Esophagus muscularis mucosa (tissue), 4 donors: ENCODE measurements at places on chromosomes 6 and 20. TPM values are rescaled to one million over a fixed set of nuclear protein-coding genes. Genes with fewer than 3 reads are reported as not detected.

Gene CFAP206
- total RNA-seq: 0.26 TPM

Gene CYP21A2
- 0.33 TPM for total RNA-seq

DNA sequence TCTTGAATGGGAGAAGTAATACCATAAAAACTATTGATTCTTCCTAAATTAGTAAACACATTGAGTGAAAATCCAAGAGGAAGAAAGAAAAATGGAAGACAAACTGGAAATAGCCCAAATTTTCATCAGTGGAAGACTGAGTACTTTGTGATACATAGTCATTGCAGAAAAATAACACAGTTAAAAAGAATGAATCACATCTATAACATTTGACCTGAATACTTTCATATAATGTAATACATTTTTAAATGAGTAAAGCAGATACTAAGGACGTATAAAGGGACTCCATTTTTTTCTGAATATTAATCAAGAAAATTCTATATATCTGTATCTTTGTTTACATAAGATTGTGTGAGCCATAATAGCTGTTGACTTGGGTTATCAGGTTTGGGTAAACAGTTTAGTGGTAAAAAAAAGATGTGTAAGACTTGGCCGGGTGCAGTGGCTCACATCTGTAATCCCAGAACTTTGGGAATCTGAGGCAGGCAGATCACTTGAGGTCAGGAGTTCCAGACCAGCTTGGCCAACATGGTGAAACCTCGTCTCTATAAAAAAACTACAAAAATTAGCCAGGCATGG, 4.3 kb upstream of the SLC17A2 start:
- no peak overlapping the region for H3K27ac ChIP-seq
- no peaks in the 10 kb centered on the region for H3K4me1 ChIP-seq
- H3K4me3 ChIP-seq: no peak overlapping the region

Gene ESR1
- total RNA-seq: 1.8 TPM

DNA sequence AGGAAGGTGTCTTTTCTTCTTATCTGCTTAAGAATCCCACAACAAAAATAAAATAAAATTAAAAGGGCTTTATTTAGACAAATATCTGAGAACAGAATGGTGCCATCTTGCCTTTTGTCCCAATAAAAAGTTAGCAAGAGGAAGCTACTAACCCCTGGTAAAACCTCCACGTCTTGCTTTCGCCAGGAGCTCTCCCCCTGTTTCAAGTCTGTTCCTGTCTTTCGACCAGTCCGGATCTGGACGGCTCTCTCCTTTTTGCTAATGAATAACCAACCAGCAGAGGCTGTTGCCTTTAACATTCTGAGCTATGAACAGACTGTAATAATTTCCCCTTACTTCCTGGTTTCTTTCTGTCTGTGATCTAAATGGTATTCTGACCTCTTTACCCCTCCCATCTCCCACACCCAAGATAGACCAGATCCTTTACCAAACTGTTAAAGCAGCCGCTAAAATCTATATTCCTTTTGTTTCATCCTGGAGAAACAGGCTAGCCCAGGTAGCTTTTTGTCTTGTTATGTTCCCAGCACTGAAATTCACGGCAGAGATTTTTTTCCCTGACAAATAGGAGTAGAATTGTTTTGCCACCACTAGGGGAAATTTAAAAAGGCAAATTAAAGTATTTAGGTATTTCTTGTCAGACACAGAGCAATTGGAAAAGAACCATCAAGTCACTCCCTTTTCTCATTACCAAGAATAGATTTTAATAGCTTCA, at the start of gene FRK:
FRK (minus strand) TSS at position 320 of the 712 bp plus-strand sequence. CDS start 580 bp downstream, outside the sequence.
- peak within 1 kb of the TSS; percentile 11 for H3K27ac ChIP-seq
- peak within 1 kb of the TSS; percentile 42 for H3K4me3 ChIP-seq
- H3K27me3 ChIP-seq: no peaks in the 10 kb centered on the region
- no peaks in the 10 kb centered on the region for H3K36me3 ChIP-seq
- peaks cover 10% of the 10 kb centered on the region for H3K4me1 ChIP-seq

DNA sequence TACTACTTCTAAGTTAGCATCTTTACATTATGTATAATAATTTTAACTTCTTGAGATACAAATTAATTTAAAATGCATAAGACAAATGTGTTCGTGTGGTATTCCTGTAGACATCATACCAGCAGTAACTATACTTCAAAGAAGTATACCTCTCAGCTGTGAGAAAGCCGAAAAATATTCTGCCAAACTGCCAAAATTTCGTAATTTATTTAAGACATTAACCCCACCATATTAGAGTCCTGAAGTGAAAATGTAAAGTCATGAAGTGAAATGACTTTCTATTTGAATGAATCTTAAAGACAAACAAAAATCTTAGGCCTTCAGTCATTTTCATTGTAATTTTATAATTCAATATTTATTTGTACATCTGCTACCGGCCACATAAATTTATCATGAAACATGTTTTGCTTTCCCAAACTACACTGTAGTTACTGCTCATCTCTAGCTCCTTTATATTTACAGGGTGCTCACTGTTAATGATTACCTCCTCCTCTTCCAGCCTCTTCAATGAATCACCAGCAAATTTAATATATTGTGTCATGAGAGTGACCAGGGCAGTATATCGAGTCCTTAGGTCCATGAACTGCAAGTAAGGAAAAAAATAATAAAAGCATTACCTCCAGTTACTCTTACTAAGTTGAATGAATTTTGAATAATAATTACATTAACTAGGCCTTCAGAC, 18.5 kb downstream of the DST start:
- no peak overlapping the region for H3K27ac ChIP-seq
- no peaks in the 10 kb centered on the region for H3K4me1 ChIP-seq
- H3K4me3 ChIP-seq: no peak overlapping the region
- H3K36me3 ChIP-seq: peaks cover 100% of the 10 kb centered on the region

- no peak overlapping the region for H3K4me3 ChIP-seq
- DNase-seq: peak; percentile 68
- H3K4me1 ChIP-seq: peaks cover 13% of the 10 kb centered on the region
- peaks cover 9% of the 10 kb centered on the region for H3K36me3 ChIP-seq
- no peaks in the 10 kb centered on the region for H3K27me3 ChIP-seq
Measured at GRCh38 chr6:17431581-17431980, 38.2 kb downstream of the CAP2 start.

Gene WFDC2
- 2.1 TPM for total RNA-seq

DNA sequence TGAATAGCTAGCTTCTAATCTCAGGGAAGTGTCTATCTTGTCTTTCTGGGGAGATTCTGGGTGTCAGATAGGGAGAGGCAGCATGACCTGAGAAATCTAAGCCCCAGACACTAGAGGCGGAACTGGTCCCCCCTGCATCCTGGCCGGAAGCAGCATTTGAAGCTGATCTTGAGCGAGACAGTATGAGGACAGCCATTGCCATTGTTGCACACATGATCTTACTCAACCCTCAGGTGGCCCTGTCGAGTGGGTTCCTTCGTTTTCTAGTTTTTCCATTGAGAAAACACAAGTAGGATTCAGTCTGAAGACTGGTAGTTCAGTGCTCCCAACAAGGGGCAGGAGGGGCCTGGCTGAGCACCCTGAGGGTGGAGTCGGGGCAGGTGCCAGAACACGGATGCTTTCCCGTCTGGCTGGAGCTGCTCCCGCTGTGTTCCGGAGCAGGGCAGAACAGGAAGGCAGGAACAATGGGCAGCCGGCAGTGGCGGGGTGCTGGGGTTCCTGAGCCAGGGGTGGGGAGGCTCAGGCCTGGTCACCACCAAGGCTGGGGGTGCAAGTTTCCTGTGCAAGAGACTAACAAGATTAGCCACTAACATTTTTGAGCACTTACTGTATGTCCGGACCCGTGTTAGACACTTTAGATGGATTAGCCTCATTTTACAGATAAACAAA, 7.9 kb upstream of the SDCBP2 start:
- no peaks in the 10 kb centered on the region for H3K36me3 ChIP-seq
- peak overlapping the region; percentile 68 for H3K27ac ChIP-seq
- H3K4me1 ChIP-seq: peaks cover 28% of the 10 kb centered on the region
- H3K4me3 ChIP-seq: no peak overlapping the region
- no peaks in the 10 kb centered on the region for H3K27me3 ChIP-seq

GRCh38 chr6:130676773-130677144, 150.4 kb upstream of the SMLR1 start:
- H3K4me1 ChIP-seq: peaks cover 10% of the 10 kb centered on the region
- no peak for DNase-seq
- H3K27ac ChIP-seq: no peak overlapping the region
- no peak overlapping the region for H3K4me3 ChIP-seq

GRCh38 chr6:26088344-26088743, 1.1 kb downstream of the HFE start:
- peak overlapping the region; percentile 86 for H3K27ac ChIP-seq
- H3K27me3 ChIP-seq: no peaks in the 10 kb centered on the region
- no peak for DNase-seq
- H3K4me3 ChIP-seq: peak overlapping the region; percentile 65

DNA sequence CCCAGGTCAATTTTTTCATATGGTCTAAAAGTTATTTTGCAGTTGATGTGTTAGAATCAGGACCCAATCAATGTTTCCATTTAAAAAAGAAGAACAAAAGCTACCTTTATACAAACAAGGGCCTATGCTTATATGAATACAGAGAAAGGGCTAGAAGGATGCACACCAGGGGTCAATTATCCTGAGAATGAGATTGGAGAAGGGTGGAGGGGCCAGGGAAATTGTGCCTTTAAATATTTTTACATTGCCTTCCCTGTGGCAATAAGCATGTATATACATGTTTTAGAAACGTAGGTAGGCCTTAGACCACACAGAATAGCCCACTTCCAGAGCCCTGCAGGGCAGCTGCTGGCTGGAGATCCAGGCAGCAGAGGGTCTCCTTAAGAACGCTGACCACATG, 12.7 kb downstream of the EXOC2 start:
- peaks cover 44% of the 10 kb centered on the region for H3K4me1 ChIP-seq
- H3K27me3 ChIP-seq: no peaks in the 10 kb centered on the region
- H3K36me3 ChIP-seq: no peaks in the 10 kb centered on the region
- no peak for DNase-seq

- no peak overlapping the region for H3K27ac ChIP-seq
- no peaks in the 10 kb centered on the region for H3K4me1 ChIP-seq
- H3K27me3 ChIP-seq: no peaks in the 10 kb centered on the region
- H3K36me3 ChIP-seq: no peaks in the 10 kb centered on the region
- no peak overlapping the region for H3K4me3 ChIP-seq
Measured at GRCh38 chr6:126926926-126927325, 191.5 kb upstream of the RSPO3 start.
